NCI-H1930 (cell line): ENCODE measurements at places on chromosomes 2 and 18.
A peak's percentile ranks its signal among the peaks of the same experiment; 100 is the strongest.

DNA sequence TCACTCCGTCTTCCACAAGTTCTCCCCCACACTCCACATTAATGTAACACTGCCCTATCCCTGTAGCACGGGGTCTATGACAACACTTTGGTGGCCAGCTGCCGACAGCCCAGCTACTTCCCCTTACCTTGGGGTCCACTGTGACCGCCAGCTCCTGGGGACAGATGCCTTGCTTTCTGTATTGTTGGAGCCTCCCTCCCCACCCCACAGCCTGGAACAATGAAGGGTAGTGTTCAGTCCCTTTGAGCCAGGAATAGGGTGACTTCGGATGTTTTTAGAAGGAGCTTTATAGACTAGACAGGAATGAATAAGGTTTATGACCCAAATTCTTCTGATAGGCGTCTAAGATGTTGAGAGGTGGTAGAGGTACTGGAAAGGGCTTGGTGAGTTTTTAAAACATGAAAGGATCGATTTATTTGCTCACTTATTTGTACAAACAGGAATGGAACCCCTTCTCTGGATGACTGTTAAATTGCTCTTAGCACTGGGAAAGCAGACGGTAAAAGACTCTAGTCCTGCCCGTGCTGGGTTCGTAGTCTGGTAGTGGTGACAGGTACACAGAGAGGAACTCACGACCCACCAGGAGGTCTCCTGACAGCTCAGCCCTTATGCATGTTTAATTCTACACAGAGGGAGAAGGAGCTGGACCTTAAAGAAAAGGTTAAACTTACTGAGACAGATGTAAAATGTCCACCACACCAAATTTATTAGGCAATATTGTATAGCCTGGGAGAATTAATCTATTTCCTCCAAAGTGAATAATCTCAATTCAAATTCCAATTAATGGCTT lies 90.9 kb downstream of the MYCN start:
- DNase-seq: no peak

DNA sequence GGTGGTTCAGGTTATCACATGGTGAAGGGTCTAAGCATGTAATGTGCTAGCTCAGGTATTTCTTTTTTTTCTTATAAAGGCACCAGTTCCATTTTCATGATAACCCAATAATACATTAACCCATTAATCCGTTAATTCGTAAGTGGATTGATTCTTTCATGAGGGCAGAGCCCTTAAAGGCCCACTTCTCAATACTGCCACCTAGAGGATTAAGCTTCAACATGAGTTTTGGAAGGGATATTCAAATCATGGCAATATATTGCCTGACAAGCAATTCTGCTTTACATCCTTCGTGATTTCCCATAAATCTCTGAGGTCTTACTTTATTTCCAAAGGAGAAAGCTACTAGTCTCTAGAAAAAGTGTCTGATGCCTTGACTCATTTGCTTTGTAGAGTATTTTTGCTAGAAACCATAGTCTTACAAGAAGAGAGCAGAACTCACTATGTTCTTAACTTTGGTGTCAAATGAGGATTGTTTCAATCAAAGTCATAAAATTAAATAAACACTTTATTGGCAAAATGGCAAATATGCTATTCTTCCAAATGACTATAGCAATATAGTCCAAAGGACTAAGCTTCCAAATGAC lies 271.3 kb downstream of the KCNS3 start:
- DNase-seq: peak; percentile 8

- no peak for DNase-seq
Observed at GRCh38 chr18:3447068-3447894, 2.7 kb upstream of the TGIF1 start.

- DNase-seq: no peak
Observed at GRCh38 chr2:215743066-215743465, 270.3 kb downstream of the MREG start.

DNA sequence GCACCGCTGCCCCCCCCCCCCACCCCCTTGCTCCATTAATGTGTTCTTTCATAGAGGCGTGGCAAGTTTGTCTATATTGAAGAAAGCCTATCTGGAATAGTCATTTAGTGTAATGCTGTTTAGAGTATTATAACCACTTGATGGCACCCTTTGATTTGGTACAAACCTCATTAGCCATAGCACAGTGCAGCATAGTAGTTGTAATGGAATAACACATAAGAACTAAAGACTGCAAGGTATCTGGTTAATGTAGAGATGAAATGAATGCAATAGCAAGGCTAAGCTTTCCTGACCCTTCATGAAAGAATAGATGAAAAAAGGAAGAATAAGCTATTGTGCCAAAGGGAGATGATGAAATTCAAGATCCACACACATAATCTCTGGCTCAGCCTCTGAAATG lies 81.9 kb downstream of the EHBP1 start:
- no peak for DNase-seq

DNA sequence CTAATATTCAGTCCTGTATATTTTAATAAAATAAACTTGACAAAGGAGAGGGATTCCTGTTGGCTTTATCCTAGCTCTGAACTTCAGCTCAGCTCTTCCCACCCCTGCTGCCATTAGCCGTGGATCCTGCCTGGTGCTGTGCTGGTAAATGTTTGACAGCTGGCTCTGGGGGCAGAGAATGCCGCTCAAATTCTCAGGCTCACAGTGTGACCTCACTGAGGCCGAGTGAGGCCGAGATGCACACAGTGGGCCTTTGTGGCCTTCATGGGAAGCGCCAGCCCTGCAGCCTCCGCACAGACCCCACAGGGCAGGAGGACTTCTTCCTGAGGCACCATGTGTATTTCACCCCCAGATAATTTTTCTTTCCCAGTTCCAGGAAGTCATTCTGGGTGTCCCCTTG lies 16.5 kb upstream of the FAHD2A start:
- DNase-seq: no peak

DNA sequence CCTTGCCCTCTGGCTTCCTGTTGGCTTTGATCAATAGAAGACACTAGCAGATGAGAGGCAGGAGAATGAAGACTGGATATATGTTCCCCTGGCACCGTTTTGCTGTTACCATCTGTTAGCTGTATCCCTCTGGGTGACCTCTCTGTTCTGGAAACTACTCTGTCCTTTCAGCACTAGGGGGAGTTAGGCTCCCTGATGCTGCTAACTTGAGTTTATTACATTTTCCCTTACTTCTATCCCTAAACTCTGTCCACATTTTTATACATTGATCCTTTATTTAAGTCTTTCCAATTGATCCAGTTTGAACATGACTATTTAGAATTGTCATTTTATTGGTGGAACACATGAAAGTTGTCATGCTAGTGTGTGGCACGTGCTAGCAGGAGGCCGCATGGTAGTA lies 1014.3 kb upstream of the CDH2 start:
- DNase-seq: no peak

GRCh38 chr2:40487602-40488001 lies 35.7 kb upstream of the SLC8A1 start:
- DNase-seq: no peak

GRCh38 chr2:8805278-8806210 lies 31.9 kb downstream of the KIDINS220 start:
- no peak for DNase-seq

DNA sequence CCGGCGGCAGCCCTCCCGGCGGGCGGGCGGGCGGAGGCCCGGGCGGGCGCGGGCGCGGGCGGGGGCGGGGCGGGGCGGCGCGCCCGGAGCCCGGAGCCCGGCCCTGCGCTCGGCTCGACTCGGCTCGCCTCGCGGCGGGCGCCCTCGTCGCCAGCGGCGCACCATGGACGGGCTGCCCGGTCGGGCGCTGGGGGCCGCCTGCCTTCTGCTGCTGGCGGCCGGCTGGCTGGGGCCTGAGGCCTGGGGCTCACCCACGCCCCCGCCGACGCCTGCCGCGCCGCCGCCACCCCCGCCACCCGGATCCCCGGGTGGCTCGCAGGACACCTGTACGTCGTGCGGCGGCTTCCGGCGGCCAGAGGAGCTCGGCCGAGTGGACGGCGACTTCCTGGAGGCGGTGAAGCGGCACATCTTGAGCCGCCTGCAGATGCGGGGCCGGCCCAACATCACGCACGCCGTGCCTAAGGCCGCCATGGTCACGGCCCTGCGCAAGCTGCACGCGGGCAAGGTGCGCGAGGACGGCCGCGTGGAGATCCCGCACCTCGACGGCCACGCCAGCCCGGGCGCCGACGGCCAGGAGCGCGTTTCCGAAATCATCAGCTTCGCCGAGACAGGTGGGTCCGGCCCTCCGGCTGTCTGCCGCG lies at the start of gene INHBB:
Gene INHBB (plus strand): TSS at position 111 of the 641 bp plus-strand sequence. CDS start 53 bp downstream, at position 164.
- no peak for DNase-seq

DNA sequence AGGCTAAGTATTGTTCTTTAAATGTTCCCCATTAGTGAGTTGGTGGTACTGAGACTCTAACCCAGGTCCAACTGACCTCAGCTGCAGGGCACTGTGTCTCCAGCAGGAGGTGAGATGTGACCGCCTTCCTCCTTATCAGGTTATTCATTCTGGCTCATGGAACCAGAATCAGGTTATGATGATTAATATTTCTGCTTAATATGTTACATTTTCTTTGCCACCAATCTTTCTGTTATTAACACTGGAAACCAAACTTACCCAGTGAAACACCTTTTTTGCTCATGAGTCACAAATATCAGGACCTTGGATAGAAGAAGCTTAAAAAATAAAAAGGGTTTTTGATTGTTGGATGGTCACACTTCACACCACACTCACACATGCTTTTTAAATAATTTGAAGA lies 85.4 kb downstream of the DPP4 start:
- DNase-seq: no peak

- DNase-seq: no peak
Observed at GRCh38 chr2:223908304-223908998, 36.7 kb downstream of the WDFY1 start.

DNA sequence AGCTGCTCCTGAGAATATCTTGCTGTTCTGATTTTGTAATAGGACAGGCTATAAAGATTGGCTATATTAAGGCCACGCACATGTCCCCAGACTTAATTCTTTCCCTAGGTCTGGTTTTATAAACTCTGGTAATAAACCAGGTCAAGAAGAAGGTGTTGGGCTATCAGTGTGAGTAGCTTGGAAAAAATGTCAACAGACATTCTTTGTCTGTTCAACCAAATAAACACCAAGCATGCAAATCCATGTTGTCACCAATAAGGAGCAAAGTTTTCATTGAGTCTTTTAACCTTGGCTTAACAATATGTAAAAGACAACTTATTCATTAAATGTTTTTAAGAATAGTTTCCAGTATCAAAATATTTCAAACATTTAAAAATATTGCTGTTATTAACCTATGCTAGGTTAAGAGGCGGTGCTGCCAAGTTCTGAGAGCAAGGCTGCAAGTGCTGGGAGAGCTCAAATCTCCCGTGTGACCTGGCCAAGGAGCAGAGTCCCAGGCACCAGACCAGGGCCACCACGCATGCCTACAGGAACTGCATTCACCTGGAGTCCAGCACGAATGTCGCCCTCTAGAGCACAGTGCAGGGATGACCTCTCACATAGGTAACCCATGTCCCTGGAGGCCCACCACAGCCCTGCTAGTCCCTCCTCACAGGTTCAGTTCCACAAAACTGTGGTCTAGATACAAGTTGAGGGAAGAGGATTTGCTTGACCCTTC lies 120.5 kb upstream of the POU3F3 start:
- peak; percentile 11 for DNase-seq

DNA sequence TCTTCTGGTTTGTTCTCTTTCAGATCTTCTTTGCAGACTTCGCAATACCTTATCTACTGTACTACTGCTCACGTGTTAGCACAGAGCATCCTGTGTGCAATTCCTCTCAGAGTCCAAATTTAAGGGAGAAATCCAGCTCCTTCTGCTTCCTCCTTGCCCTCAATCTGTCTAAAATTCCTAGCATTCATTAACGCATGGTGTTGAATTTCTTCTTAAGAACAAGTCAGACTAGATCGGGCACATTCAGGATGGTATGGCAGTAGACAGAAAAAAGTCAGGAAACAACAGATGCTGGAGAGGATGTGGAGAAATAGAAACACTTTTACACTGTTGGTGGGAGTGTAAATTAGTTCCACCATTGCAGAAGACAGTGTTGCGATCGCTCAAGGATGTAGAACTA lies 206.1 kb upstream of the CDH7 start:
- DNase-seq: no peak

DNA sequence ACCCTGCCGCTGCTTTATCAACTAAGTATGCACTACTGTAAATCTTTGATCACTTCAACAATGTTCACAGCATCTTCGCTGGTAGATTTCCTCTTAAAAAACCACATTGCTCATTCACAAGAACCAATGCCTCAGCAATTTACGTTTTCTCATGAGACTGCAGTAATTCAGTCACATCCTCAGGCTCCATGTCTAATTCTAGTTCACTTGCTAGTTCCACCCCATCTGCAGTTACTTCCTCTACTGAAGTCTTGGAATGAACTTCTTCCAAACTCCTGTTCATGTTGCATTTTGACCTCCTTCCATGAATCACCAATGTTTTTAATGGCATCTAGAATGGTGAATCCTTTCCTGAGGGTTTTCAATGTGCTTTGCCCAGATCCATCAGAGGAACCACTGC lies 35.8 kb downstream of the PRELID3A start:
- no peak for DNase-seq

DNA sequence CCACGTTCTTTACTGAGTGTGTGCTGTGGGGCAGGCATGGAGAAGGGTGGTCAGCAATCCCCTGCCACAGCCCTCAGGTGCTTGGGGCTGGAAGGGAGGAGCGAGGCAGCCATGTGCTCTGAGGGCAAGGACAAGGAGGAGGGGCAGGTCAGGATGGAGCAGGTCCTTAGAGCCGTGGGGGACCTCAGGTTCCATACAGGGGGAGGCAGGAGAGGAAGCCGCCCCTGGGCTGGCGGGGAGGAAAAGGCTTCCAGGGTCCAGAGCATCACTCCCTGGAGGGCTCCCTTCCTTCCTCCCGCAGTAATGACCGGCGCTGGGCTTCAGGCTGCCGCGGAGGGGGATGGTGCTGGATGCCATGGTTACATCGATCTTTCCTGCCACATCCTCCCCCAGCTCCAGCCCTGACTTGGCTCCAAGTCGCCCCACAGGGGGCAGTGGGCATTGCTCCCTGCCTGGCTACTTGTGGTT lies 6.6 kb downstream of the GAREM2 start:
- no peak for DNase-seq

DNA sequence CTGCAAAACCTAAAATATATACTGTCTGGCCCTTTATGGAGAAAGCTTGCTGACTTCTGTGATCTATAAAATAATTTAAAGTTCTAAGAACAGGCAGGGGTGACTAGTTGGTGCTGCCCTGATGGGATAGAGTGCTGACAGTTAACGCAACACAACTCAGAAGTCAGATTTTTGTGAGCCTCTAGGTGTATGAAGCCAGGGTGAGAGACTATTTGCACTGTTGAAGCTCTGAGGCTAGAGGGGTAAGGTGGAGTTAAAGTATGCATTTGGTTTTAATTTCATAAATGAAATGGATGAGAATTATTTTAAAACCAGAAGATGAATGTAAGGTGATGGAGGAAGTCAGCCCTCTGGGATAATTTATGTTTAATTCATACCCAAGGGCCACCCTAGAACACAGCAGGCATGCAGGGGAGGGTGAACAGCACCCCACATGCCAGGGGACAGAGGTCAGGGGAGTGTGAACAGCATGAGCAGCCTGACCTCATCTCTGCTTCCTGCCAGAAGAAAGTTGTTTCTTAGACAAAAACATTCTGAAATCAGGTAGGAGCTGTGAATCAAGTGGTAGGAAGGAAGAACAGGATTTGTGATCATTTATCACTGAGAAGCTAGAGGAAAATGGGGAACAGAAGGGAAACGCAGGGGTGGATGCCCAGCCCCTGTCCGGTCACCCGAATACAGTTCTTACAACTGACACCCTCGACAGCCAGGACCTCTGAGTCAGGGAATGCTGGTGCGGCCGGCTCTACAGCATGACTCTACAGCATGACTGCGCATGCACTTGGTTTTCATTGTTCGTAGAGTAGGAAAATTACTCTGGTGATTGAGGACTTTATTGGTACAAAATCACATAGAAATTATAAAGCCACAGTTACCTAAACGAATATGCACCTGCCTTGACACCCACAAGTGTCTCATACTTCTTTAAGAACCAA lies 93.1 kb downstream of the MBP start:
- no peak for DNase-seq

- no peak for DNase-seq
Observed at GRCh38 chr2:230812033-230812432, 52.7 kb upstream of the ITM2C start.
